ENCODE measurements at places on chromosomes 16 and 17. TPM values are rescaled to one million over a fixed set of nuclear protein-coding genes. Genes with fewer than 3 reads are reported as not detected.

GRCh38 chr17:70750983-70751382, 581.7 kb downstream of the KCNJ2 start:
- no peak overlapping the region for H3K27ac ChIP-seq
- no peaks in the 10 kb centered on the region for H3K27me3 ChIP-seq
- H3K36me3 ChIP-seq, result no peaks in the 10 kb centered on the region
- DNase-seq, result no peak
- no peak overlapping the region for H3K4me3 ChIP-seq
- H3K4me1 ChIP-seq, result no peaks in the 10 kb centered on the region

GRCh38 chr16:82024316-82024715, 10.7 kb upstream of the HSD17B2 start:
- no peaks in the 10 kb centered on the region for H3K4me1 ChIP-seq
- H3K36me3 ChIP-seq, result no peaks in the 10 kb centered on the region
- H3K27ac ChIP-seq, result no peak overlapping the region
- no peak for DNase-seq
- H3K27me3 ChIP-seq, result peaks cover 15% of the 10 kb centered on the region

- no peaks in the 10 kb centered on the region for H3K4me1 ChIP-seq
- H3K36me3 ChIP-seq, result peaks cover 34% of the 10 kb centered on the region
- DNase-seq, result no peak
- H3K27me3 ChIP-seq, result no peaks in the 10 kb centered on the region
- H3K27ac ChIP-seq, result no peak overlapping the region
Measured at GRCh38 chr17:39551879-39552278, 55.8 kb downstream of the NEUROD2 start.

GRCh38 chr17:16050844-16051243, 51.2 kb downstream of the TTC19 start:
- H3K4me3 ChIP-seq, result no peak overlapping the region
- DNase-seq, result no peak
- H3K4me1 ChIP-seq, result no peaks in the 10 kb centered on the region
- H3K36me3 ChIP-seq, result peaks cover 30% of the 10 kb centered on the region

GRCh38 chr16:73186752-73187601, 139.0 kb upstream of the ZFHX3 start:
- no peak for DNase-seq
- no peaks in the 10 kb centered on the region for H3K4me1 ChIP-seq
- peaks cover 3% of the 10 kb centered on the region for H3K27me3 ChIP-seq
- H3K4me3 ChIP-seq, result no peak overlapping the region

The KCNG4 gene
- not detected for polyA plus RNA-seq

Measured in K562 (cell line).